Effector memory CD8-positive, alpha-beta T cell (primary cell): ENCODE measurements at places on chromosomes 1 and 21.
A peak's percentile ranks its signal among the peaks of the same experiment; 100 is the strongest.

DNA sequence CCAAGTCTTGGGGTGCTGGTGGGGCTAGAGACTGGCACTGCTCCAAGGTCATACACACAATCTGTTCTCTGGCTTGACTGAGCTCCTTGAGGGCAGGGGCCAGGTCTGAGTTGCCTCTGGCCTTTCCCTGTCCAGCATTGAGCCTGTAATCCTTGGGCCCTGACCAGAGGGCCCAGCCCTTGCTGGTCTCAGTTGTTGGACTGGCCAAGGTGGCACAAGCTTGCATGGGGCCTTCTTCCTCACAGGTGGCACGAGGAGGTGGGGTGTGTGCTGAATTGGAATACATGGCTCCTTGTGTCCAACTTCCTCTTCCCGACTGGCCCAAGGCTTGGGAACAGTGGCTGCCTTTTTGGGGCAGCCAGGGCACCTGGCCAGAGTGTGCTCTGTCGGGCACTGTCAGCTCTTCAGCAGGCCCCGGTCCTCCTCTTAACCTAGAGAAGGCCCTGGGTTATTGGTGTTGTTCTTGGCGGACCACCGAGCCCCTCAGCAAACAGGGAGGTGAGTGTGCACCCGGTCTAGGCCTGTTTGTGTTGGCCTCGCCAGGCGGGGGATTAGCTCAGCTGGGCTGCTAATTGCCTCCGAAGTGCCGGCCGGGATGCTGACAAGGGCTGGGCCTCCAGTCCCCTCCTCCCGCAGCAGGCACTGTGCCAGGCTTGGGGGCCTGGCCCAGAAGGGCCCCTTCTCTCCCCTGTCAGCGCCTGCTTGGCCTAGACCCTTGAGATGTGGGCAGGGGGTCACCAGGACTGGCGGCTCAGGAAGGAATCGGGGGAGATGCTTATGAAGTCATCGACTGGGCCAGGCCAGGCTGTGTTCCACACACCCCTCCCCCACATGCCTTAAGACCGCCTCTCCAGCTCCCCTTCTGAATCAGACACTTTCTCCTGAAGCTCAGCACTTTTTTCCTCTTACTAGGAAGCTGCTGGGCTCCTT, 28.5 kb downstream of the WNT4 start:
- no peak for DNase-seq

DNA sequence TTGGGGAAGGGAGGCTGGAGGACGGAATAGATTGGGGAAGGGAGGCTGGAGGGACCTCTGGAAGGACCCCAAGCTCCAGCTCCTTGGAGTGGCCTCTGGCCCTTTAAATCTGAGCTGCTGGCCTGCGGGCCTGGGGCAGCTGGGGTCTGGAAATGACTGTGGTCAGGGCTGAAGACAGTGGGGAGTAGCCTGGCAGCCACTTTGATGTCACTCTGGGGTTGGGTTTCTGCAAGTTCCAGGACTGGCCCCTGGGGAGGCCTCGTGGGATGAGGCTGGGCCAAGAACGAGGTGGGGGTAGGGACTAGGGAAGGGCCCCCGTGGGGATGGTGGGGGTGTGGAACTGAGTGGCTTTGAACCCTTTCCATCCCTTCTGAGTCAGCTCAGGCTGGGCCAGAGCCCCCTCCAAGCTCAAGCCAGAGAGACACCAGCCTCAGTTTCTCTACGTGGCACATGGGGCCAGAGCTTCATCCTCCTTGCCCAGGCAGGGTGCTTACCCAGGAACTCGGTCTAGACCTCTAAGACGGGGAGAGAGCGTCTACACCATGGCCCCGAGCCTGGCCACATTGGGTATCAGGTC, 59.7 kb downstream of the ALPL start:
- no peak for DNase-seq

- no peak for DNase-seq
These were observed 66.1 kb upstream of the ADAM30 start for GRCh38 chr1:119962296-119962968.

- no peak for DNase-seq
These were observed 36.1 kb upstream of the IVNS1ABP start for GRCh38 chr1:185353124-185353523.

DNA sequence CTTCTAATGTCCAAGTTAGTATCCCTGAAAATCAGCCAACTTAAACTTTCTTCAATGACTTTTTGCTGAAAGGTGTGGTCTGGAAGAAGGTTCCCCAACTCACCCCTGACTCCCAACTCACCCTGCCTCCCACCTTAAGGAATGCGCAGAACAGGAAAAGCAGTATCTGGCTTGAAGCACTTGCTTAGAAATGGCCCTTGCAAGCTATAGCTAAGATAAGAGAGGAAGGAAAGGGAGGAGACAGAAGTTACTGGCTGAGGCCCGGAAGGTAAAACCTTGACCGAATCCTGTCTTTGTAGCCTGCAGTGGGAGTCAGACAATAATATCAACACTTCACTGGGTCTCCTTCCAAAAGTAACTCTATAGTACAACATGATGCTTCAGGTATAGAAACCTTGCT, 2.9 kb downstream of the CYYR1 start:
- no peak for DNase-seq

- no peak for DNase-seq
These were observed 9.9 kb upstream of the CCN1 start for GRCh38 chr1:85570446-85571180.

- DNase-seq, result peak; percentile 30
These were observed 682 bp downstream of the SUCO start for GRCh38 chr1:172533513-172534151.

DNA sequence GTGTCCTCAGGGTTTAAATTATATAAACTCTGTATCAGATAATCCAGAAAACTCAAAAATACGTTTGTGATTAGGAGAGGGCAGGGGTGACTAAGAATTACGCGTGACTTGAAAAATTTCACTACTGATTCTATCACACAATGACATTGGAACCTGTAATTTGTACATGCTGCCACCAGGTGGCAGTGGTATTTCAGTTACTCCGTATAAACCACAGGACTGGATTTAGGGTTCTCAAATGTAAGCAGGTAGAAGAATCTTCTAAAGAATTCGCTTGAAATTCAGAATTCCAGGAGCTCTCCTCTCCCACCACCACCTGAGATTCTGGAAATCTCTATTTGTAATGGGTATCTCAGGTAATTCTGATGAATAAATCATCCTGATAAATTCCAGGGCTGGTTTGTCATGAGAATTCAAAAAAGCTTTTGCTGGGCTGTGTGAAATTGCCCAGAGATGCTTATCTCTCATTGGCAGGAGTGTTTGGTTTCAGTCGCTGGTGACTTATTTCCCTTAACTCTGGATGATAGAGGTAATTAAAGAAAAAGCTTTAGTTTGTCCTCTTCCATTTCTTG, 1.7 kb upstream of the KRTAP7-1 start:
- DNase-seq, result peak; percentile 38

DNA sequence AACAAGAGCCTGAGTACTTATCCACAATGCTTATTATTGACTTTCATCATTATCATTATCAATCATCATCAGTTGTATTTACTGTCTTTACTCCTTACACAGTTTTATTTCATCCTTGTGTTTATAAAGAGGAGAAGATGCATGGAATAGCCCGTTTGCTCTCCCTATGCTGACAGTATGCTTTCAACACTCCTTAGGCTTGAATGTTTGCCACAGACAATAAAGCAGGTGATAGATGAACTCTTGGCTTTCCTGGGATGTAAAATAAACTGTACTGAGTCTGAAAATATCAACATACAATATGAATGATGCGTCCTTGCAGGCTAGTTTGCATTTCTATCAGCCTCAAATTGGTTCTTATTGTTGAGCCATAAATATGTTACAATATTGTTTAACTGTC, 891.8 kb upstream of the NCAM2 start:
- DNase-seq, result no peak

DNA sequence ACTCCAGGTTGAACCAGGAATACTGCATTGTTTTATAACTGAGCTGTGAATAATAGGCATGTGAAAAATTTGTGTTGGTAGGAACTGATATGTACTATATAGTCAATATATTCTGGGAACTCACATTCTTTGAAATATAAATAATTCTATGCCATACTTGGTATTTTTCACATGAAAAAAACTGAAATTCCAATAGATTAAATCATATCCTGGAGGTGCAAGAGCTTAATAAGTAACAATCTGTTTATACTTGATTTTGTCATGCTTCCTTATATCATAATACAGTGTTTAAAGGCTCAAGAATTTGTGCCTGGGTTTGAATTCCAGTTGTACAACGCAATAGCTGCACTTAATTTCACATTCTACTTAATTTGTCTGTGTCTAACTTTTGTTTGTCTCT, 387.0 kb downstream of the USP25 start:
- no peak for DNase-seq

GRCh38 chr1:210755991-210756659, 377.8 kb downstream of the KCNH1 start:
- no peak for DNase-seq

GRCh38 chr1:235079443-235080296, 49.0 kb downstream of the TOMM20 start:
- DNase-seq, result no peak

DNA sequence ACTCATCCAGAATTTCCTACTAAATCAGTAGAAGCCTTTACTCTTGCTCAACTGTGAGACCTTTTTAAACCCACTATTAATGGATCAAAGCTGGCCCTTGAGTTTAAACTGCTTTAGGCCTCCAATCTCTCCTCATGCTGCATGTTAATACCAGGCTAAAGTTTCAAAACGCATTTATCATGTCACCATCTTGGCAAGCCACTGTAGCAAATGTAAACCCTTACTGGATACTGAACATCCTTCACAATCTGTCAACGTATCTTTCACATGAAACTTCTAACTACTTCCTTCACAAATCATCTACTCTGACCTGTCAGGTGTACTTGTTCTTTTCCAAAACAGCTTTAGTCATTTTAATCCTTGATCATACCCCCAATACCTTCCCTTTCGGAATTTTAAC, 3.0 kb downstream of the PAXBP1 start:
- DNase-seq, result no peak

DNA sequence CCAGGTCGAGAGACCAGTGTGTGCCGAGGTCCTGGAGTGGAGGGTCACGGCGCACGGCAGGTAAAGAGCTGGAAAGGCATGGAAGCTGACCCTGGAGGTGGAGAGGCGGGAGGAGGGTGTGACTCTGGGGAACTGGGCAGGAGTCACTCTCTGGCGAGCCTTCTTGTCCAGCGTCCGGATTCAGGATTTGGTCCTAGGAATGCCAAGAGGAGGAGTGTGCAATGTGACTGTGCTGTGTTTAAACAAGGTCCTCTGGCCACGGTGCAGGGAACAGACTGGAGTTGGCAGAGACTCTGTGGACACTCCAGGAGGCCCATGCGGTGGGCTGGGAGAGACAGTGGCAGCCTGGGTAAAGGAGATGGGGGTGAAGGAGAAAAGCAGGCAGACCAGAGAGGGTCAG, 64.2 kb upstream of the CASZ1 start:
- no peak for DNase-seq

DNA sequence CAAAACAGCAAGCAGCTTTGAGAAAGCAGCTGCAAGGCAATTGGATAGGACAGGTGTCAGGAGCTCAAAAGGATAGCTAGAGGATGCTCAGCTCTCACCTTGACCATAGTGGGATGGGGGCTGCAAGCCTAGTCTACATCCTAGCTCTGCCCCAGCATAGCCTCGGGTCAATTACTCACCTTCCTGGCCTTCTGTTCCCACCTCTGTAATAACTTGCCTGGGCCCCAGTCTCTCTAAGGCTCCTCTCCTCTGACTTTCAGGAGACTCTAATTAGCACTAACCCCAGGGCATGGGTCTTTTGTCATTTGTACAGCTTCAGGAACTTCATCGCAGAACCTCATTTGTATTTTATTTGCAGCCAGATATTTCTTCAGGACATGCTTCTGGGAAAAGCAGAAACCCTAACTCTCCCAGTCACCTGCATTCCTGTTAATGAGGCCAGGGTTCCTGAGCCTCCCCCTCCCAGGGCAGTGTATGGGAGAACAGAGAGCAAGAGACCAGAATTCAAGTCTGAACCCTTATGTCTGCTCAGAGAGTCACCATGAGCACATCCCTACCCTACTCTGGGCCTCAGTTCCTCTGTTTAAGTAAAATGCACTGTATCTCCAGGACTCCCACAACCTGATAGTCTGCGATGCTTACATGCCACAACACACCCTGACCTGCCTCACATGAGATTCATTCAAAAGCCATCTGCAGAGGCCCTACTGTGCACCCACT, 108.1 kb downstream of the MATN1 start:
- no peak for DNase-seq

GRCh38 chr1:59703226-59703917, 111.4 kb upstream of the HOOK1 start:
- no peak for DNase-seq

GRCh38 chr1:156750711-156751450, 594 bp downstream of the HDGF start:
- DNase-seq, result peak; percentile 28

DNA sequence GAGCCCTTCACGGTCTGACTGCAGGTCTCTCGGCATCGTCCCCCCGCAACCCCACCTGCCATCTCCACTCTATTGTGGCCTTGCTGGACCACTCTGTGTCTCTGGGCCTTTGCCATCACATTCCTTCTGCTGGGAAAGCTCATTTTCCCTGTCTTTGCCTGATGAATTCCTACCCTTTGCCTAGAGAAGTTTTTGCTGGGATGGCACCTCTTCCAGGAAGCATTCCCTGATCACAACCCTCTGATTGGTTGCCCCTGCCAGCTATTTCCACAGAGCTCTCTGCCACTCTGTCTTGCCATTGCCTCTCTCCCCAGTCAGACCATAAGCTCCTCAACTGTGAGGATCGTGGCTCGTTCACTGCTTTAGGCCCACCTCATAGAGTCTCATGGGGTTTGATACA, 28.9 kb upstream of the GPR37L1 start:
- DNase-seq, result no peak

DNA sequence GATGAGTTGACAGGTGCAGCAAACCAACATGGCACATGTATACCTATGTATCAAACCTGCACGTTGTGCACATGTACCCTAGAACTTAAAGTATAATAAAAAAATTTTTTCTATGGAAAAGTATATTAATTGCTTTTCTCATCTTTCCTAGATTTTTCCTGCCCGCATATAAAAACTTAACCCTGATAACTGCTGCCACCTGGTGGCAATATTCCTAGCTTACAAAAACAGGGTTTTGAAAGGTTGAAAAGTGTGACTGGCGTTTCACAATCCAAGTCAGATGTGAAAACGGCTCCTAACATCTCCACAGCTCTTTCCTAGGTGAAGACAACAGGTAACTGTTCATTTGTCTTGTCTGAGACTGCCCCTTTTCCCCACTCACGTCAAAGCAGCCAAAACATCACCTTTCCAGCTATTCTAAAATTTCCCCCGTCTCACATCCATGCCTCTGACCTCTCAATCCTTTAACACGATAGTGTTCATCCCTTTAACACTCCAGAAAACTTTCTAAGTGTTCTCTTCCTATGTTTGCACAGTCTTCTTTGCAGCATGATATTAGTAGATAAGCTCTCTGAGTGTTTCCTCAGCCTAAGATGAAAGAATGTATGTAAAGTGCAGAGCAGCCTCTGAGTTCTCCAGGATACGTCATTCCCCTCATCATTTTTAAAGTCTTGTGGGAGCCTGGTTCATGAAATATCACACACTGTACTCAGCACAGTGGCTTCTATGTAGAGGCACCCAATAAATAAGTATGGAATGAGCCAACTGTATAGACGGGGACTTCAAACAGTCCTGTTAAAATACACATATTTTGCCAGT, 27.5 kb downstream of the OVGP1 start:
- DNase-seq, result peak; percentile 42

- no peak for DNase-seq
These were observed 50.7 kb downstream of the ZNF684 start for GRCh38 chr1:40582116-40582515.

- no peak for DNase-seq
These were observed 22.9 kb downstream of the LCA5L start for GRCh38 chr21:39422527-39423241.
